ENCODE measurements at places on chromosomes 1 and 21.

- DNase-seq, result no peak
Measured at GRCh38 chr1:36906555-36906954, 127.8 kb downstream of the GRIK3 start.

DNA sequence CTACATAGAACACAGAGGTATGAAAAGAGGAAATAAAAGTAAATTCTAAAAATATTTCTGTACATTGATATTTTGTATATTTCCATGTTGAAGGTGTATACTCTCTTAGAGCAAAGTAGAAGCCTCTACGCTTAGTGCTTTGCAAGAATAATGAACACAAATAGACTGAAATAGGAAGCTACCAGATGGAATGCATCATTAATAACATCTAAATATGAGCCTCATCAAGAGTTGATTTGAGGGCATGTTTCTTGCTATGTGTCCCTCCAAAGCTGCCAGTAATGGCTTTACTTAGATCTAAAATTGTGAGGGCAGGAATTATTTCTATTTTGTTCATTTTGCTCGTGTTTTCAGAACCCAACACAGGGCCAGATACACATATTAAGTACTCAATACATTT, 94.4 kb downstream of the KCNT2 start:
- no peak for DNase-seq

DNA sequence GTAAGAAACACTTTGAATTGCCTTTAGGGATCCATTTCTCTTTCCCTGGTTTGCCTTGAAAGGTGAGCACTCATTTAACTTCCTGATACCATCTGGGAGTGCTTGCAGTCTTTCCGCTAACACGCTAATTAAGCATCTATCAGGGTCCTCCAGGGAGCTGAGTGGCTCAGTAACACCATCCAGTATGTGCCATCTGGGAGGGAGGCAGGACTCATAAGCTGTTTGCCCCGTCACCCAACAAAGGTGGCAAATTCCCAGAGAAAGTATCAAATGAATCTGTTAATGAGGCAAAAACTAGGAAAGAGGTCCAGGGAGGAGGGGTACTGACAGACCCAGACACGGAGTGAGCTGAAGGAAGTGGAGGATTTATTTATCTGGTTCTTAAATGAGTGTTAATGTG, 430.9 kb downstream of the HLX start:
- no peak for DNase-seq

DNA sequence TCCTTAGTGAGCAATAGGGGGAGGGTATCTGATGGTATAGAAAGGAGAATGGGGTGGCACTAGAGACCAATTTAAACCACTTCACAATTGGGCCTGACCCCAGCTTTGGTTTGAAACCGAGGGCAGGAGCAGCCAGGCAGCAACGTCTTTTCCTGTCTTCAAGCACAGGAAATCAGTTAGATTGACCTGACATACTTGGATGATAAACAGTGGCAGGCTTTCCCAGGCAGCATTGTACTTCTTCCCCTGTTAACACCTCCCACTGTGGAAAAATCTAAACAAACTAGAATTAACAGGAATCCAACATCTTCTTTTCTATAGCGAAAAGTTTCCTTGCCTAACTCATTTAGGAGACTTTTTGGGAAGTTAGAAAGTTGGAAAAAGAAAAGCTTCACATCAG, 40.6 kb downstream of the SELL start:
- DNase-seq, result no peak

GRCh38 chr1:202807926-202808757, at the start of gene KDM5B:
Gene KDM5B (minus strand): TSS chr1:202808421. CDS start chr1:202808305, 116 bp downstream.
- peak; percentile 43 for DNase-seq

GRCh38 chr1:4585216-4585615, 69.2 kb upstream of the AJAP1 start:
- peak; percentile 46 for DNase-seq
